ENCODE measurements at places on chromosomes 1 and 21.
A peak's percentile ranks its signal among the peaks of the same experiment; 100 is the strongest.

DNA sequence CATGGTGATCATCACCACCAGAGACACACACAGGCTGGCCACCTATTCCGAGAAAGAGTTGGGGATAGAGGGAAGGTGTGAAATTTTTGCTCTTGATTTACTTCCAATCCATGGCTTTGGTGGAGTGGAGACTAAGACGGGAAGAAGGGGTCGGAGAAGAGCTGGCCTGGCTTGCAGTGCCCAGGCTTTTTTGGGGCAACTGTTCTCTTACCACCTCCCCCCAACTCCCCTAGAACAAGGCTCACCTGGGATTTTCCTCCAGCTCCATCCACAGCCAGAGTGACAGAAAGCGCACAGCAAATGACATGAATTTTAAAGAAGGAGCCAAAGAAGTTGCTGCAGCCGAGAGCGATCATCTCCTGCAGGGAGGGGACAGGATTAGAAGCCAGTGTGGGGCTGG lies 16.0 kb downstream of the SLC26A9 start:
- no peak for DNase-seq

GRCh38 chr1:247748041-247748440 lies at the start of gene OR14A2:
OR14A2 (minus strand) TSS chr1:247748141.
- no peak for DNase-seq

DNA sequence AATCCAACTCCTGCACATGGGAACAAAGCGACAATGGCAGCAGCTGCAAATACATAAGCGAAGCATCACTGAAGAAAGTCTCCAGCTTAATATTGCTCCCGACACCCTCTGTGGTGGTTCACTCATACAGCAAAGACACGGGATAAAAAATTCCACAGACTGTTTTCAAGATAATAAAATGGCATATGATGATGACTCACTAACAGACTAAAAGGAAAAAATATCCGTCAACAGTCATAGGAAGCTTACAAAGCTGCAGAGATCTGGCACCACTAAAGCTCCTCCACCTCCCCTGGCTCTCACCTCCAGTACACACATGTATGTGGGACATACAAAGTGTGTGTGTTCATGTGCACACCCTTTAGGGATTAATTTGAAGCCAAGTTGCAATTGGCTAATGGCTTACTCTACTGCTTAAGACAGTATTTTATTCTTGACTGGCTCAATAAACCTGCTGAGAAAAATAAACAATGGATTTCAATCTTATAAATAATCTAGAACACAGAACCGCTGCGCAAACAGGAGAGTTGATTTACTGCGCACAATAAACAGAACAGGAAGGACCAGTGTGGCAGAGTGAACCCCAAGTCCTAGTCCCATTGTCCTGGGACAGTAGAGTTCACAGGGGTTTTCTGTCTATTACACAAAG lies 94.4 kb downstream of the SLC45A1 start:
- no peak for DNase-seq

DNA sequence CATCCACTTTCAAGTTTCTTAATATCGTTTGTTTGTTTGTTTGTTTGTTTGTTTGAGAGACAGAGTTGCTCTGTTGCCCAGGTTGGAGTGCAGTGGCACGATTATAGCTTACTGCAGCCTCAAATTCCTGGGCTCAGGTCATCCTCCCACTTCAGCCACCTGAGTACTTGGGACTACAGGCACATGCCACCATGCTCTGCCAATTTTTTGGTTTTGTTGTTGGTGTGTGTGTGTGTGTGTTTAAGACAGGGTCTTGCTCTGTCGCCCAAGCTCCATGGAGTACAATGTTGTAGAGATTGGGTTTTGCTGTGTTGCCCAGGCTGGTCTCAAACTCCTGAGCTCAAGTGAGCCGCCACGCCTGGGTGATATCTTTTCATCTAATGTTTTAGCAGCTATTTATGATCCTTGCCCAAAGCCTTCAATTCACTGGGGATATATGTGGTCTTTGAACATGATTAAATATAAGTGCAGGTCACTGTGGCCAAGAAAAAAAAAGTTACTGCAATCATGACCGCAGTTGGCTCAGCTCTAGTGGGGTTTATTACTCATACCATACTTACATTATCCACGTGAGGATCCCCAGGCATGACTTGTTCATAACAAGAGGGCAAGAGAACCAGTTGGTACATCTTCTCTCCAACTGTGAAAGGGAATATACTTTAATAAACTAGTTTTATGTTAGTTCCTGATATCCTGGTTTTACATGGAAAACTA lies 8.0 kb downstream of the RRP1B start:
- no peak for DNase-seq

GRCh38 chr1:110634455-110635311 lies 28.5 kb upstream of the KCNA2 start:
- peak; percentile 49 for DNase-seq

- peak; percentile 50 for DNase-seq
Measured at GRCh38 chr1:151251656-151252470, 2.7 kb upstream of the PSMD4 start.

DNA sequence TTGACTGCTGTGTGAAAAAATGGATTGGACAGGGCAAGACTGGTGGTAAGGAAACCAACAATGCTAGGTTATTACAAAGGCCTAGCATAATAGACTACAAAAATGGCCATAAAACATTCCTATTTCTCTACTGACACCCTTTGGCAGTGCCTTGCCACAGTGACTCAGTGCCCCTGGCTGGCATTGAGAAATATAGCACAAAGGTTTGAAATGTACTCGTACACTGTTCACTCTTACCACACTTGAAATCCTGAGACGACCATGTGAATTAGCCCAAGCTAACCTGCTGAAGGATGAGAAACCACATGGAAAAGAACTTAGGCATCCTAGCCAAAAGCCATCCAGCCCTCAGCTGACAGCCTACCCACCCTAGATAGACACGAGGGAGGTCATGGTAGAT lies 149.8 kb upstream of the PALMD start:
- DNase-seq = no peak

- DNase-seq = no peak
Measured at GRCh38 chr1:229440851-229441537, 7.1 kb upstream of the ACTA1 start.

DNA sequence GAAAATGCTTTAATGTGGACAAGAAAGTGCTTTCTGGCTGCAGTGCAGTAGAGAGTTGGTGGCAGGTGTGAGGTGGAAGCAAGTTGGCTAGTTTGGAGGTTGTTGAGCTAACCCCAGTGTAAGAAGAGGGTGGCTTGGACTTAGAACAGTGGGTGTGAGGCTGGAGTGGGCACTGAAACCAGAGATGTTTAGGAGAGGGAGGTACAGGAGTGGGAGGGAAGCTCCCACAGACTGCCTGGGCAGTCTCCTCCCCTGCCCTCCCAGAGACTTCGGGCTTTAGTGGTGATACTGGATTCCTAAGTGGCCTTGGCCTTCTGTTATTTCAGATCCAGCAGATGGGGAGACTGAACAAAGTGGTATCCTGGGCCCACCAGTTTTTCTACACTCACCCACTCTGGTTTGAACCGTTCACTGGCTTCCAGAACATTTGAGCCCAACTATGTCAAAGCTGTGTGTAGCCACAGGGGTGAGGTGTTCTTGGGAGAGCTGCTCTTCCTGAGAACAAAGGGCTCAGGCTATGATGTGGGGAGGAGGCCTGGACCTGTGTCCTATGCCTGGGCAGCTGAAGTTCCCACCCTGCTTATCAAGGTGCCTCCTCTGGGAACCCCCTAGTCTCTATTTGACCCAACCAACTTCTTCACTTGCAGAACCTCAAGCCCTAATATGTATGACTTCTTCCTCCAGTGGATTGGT lies 19.9 kb upstream of the CYP4A11 start:
- no peak for DNase-seq

DNA sequence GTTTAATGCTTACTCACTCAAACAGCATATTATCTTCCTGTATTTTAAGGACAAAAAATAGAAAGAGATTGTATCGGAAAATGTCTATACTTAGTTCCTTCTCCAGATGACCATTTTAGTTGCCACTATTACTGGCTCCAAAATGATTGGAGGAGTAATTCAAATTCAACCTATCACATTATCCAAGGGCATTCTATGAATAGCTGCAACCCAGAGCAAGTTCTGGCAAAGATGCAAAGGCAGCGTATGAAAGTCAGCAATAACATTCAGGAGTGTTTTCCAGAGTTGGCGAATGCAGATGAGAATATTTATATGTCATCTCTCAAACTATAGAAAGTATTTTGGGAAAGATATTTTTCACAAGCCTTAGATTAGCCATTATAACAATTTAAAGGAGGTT lies 389.8 kb upstream of the ADGRL2 start:
- DNase-seq = no peak

GRCh38 chr1:61461406-61462384 lies 263.2 kb downstream of the TM2D1 start:
- no peak for DNase-seq

DNA sequence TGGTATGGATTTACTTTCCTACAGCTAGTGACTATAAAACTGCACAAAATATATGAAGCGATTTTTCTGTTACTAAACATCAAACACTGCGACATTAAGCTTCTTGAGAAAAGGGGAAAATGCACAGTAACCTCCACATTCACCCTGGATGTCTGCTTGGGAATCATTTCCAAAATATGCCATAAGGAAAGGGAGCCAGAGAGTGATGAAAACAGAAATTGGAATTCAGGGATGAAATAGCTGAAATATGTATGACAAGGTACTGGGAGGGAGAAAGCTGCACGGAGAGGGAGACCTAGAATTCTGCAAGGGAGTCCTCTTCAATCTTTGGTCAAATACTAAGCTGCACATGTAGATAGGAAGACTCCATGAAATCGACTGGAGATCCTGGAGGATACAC lies 31.6 kb upstream of the RAB3GAP2 start:
- DNase-seq = no peak
